IPS DF 19.7 (cell line): ENCODE measurements at places on chromosomes 3 and 15.

DNA sequence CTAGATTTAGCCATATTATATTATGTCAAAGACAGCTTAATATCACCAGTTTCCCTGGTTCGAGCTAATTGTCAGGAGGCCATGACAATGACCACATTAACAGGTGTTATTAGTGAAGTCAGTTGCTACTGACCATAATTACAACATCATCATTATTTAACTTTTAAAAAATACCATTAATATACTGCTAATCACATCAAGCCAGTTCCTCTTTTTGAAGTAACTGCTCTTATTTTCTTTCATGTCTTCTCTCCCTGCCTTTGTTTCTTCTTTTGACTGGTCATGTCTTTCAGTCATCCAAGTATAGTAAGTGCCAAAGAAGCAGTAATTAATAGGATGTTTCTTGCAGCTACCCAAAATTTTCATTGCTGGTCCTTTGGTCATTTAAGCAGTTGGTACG, 61.6 kb downstream of the CMSS1 start:
- no peak for DNase-seq

DNA sequence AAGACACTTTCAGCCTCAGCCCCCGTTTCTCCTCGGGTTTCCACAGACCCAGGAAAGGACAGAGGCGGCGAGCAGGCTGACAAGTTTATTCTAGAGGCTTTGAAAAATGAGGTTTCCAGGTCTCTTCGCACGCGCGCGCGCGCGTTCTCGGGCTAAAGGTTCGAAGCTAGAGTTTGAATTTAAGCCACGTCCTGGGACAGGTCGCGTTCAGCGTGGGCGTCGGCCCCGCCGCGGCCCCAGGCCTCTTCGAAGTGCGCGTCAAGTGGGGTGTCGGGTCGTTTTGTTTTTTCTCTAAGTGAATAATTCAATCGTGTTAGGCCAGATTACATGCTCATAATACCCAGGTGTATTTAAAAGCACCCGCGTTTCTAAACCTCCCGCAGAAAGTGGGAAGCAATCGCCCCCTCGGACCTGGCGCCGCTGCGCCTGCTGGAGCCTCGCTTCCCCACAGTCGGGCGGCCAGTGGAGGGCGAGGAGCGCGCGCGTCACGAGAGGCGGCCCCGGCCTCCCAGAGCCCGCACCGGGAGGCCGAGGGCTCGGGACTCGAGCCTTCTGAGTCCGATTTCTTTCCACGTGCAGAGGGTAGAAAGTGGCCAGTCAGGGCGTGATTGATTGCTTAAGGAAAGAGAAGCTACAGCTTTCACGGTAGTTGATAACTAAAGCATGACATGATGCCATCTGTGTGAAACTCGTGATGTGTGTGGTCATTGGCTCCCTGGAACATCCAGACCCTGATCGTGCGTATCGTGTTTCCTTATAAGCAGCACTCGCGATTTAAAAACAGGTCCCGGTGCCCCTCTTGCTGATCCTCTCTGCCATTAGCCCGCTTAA, 15.8 kb upstream of the SOX2 start:
- no peak for DNase-seq

GRCh38 chr3:11835028-11835639, 11.6 kb downstream of the TAMM41 start:
- no peak for DNase-seq

- DNase-seq: no peak
Measured at GRCh38 chr3:22819209-22819608, 383.9 kb upstream of the UBE2E2 start.

- DNase-seq: no peak
Measured at GRCh38 chr3:41159588-41160189, 39.6 kb upstream of the CTNNB1 start.

GRCh38 chr3:152269831-152270734, 1.4 kb downstream of the MBNL1 start:
- DNase-seq: no peak

DNA sequence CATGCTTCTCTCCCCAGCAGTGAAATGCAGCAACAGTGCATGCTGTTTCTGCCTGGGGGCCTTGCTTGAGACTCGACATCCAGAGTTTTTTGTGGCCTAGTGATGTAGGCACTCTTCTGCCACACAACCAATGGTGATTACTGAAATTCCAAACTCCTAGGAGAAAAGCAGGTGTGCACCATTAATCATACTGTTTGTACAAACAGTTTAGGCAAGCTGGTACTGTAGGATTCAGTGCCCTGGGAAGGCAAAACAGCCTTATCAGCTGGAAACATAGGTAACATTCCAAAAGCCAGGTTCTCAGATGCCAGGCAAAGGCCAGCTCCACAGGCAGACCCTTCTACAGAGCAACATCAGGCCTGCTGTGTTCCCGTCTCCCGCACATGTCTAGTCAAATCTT, 17.5 kb upstream of the RBP1 start:
- no peak for DNase-seq

DNA sequence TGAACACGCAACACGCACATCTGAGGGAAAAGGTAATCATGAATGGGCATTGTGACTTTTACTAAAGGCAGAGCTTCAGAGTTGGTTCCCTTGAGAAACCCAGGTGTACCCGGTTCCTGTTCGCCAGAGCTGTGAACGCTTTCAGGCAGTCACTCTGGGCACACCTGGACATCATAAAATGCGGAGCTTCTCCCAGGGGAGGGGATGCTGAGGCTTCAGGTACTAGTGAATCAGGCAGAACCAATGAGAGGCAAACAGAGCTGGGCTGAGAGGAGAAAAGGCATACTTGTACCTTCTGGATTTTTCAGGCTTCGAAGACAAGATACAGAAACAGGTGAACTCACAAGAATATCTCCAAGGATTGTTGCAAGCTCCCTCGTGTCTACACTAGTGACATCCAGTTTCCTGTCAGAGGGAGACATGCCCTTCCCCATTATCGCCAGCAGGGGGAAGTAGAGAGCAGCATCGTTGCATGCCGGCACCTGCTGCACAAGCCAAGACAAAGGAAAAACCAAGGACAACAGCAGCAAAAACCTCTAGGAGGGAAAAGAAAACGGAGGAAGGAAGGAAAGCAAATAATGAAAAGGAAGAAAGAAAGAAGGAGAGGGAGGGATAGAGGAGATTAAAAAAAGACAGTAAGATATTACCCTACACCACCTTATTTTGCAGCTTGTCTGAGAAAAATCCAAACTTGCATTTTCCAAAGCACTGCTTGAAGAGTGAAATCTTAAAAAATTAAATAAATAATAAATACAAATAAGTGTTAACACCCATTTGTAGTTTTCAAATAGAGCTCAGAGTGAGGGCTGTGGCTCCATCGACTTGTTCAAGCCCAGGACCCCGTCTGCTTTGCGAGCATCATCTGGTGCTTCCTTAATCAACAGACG, 2.0 kb downstream of the AHSG start:
- DNase-seq: peak; percentile 50

DNA sequence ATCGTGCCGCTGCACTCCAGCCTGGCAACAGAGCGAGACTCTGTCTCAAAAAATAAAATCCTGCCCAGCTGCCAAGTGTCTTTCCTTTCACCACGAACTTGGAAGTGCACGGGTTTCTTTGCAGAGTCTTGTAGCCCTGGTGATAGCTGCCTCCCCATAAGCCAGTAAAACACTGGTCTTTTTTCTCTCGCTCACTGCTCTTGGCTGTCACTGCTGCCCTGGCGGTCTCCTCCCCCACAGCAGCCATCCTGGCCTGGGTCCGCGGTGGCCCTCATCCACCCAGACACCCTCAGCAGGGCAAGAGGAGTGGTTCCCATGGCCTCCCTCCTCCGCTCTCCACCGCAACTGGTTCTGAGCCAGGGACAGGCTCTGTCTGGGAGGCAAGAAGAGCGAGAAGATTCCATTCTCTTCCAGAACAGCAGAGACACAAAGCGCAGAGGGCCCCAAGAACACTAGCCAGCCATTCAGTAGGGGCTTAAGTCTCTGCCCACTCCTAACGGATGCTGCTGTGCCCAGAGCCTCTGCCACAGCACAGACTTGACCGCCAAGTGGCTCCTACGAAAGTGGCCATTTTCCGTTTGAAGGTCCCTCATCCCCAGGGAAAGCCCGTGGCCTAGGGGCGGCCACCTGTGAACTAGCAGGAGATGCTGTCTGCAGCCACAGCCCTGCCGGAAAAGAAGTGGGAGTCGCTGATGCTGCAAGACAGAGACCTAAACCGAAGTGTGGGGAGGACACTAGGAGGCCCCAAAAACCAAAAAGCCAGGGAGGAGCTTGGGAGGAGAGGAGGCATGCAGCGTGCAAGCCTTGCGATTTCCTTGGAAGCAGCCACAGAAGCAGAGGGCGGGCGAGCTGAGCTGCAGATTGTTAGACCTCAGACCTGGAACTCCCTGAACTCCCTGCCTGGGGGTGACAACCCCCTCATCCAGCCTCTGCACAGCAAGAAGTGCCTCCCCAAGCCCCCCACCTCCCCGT, 44.1 kb downstream of the KLHL25 start:
- DNase-seq: no peak

GRCh38 chr3:123092243-123092642, 25.4 kb downstream of the PDIA5 start:
- no peak for DNase-seq

DNA sequence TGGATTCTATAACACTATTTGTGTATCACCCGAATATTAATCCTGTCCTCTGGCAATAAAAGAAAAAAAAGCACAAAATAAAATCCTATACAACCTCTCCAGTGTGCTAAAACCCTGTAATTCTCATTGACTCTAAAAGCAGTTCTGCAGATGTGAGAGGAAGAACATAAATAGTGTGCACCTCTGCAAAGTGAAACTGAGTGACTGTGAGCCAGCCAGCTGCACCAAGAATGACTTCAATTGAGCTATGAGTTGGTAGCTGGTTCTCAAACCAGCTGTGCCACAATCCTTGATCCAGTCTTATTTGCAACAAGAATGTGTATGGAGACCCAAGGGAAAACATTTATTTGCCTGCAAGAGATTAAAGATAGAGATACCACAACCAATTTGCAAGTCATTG, 31.2 kb upstream of the COL8A1 start:
- DNase-seq: no peak

GRCh38 chr3:106491796-106492195, 623.0 kb upstream of the CBLB start:
- DNase-seq: no peak

DNA sequence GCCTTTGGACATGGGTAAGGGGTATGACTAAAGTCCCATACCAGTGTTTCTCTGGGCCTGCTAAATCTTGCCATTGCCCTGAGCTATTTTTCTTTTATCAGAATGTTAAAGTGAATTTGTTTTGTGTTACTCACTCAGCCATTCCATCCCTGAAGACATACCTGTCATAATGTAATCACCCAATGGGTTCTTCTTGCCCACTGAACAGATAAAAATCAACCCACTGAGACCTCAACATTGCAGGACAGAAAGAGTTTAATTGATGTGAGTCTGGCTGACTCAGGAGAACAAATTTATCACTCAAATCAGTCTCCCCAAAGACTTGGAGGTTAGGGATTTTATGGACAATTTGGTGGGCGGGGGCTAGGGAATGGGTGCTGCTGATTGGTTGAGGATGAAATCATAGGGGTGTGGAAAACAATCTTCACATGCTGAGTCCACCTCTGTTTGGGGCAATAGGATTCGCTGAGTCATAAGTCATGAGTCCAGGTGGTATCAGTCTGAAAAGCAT, 47.4 kb downstream of the ILDR1 start:
- DNase-seq: no peak

- DNase-seq: no peak
Measured at GRCh38 chr3:108377384-108377783, 81.0 kb downstream of the HHLA2 start.

GRCh38 chr3:100213891-100214573, 46.8 kb upstream of the TBC1D23 start:
- DNase-seq: no peak

GRCh38 chr15:80317389-80318182, 65.6 kb upstream of the CTXND1 start:
- DNase-seq: no peak

DNA sequence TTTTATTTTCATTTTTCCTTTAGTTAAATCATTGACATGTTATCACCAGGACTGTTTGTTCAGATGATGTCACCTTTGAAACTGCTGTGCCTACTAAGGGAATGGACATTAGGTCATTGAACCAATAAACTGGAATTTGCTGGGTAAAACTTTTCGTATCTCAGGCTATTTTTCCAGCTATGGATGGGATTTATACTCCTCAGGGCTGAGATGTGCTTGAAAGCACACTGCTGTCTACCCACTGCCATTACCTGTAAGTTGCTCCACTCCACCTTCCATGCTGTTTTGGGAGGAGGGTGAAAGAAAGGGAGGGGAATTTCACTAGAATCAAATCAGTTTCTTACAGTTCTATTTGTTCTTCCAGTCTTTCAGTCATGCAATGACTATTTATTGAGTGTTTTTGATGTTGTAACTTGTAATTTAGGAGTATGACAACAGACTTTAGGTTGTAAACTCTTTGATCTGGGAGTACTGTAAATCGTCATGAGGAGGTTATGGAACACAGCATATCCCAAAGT, 11.3 kb downstream of the EHD4 start:
- DNase-seq: no peak

DNA sequence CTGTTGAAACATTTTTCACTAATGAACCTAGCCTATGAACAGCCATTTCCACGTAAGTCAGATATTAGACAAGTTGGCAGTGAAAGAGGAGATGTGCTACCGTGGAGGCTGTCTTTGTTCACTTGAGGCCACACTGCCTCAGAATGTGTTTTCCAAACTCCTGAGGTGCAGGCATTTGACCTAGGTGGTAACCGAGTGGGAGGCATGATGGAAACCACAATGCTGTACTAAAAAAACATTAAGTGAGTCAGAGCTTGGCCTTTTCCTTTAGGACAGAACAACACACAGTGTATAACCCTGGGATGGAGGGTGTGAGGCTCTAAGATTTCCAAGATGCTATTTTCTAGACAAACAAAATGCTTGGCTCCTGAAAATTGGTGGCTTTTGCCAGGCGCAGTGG, 406.3 kb downstream of the SOX2 start:
- no peak for DNase-seq

DNA sequence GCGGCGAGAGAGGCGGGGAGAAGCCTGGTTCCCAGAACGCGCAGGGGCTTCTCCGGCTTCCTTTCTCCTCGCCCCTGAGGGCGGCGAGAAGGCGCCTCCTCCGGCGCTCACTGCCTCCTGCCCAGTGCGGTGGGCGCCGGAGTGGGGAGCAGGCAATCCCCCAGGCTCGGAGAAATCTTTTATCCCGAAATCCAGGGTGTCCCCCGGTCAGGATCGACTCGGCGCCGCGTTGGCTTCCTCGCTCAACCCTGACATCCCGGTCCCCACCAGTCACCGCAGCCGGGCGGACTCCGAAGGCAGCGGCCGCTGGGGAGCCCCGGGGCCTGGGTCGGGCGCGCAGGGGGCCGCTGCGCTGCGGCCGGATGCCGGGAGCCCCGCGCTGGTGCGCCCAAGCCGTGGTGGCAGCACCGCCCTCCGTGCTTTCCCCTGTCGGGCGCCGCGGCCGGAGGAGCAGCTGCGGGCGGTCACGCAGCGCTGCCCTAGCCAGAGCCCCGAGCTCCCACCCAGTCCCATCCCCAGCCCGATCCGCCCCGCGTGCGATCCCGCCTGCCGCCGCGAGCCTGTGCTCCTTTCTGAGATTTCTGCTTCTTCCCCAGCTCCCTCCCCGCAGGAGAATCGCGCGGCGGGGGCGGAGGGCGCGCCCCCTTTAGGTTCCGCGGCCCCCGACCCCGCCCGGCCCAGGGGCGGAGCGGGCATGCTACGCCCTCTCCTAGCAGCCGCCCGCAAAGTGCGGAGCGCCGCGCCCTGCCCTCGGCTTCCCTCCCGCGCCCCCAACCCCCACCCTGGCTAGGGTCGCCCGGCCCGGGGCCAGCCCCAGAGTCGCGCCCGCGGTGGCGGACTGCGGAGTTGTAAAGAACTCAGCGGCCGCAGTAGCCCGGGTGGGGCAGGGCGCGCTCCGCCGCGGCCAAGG, 683 bp upstream of the CACNA2D3 start:
- DNase-seq: no peak
